GM23338 (cell line): ENCODE measurements at places on chromosomes 3 and 15. TPM values are rescaled to one million over a fixed set of nuclear protein-coding genes. Genes with fewer than 3 reads are reported as not detected.

SLC49A4 gene
- 13.0 and 16.8 TPM in 2 replicates for total RNA-seq

DNA sequence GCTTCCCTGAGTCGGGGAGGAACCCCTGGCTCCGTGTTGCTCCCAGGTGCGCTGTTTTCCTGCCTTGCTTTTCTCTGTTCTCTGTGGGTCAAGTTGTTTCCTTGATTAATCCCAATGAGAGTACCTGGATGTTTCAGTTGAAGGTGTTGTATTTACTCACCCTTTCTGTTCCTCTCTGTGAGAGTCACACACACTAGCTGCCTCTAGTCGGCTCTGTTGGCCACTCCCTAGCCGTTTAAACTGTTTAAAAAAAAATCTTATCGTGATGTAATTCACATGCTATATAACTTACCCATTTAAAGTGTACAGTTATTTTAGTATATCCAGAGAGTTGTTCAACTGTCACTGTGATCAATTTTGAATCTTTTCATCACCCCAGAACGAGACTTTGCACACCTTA is 74.0 kb downstream of the AKAP13 start:
- no peaks in the 10 kb centered on the region; the same call in 1 of the 2 replicates for H3K4me1 ChIP-seq
- peak overlapping the region; percentile 74; the same call in 1 of the 2 replicates for H3K27ac ChIP-seq
- DNase-seq: no peak

- no peaks in the 10 kb centered on the region for H3K27me3 ChIP-seq
- DNase-seq: no peak
- peaks cover 69% of the 10 kb centered on the region for H3K36me3 ChIP-seq
- H3K4me3 ChIP-seq: no peak overlapping the region
Observed at GRCh38 chr3:52694528-52695189, 8.8 kb downstream of the GNL3 start.

NECTIN3 gene
- total RNA-seq: 48.2 TPM in 2 replicates

GP9 gene
- total RNA-seq: not detected in 2 replicates

DNA sequence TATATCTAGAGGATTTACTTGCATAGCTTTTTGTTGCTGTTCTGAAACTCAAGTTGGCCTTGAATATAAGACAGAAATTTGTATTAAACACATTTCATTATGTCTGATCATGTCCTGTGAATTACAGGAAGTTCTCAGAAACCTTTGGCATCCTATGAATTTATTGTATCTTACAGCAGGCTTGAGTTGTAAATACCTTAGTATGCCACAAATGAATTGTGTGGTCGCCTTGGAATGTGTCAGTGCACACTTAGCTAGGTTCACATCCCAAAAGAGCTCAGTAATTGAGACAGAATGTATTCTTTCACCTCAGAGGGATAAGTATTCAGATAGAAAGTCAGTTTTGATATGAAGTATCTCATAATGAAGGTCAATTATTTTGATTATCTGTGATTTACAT is 83.4 kb downstream of the NEK11 start:
- H3K4me3 ChIP-seq: no peak overlapping the region
- no peaks in the 10 kb centered on the region for H3K4me1 ChIP-seq
- DNase-seq: no peak
- H3K27me3 ChIP-seq: no peaks in the 10 kb centered on the region

GRCh38 chr3:172258624-172259023 is 189.6 kb downstream of the GHSR start:
- H3K4me1 ChIP-seq: peaks cover 36% of the 10 kb centered on the region
- peak overlapping the region; percentile 55 for H3K27ac ChIP-seq
- H3K27me3 ChIP-seq: no peaks in the 10 kb centered on the region
- H3K4me3 ChIP-seq: no peak overlapping the region

FILIP1L gene
- total RNA-seq: not detected in 2 replicates

CPNE9 gene
- 7.8 and 8.8 TPM in 2 replicates for total RNA-seq

PDCD10 gene
- total RNA-seq: 95.2 and 108 TPM in 2 replicates

DNA sequence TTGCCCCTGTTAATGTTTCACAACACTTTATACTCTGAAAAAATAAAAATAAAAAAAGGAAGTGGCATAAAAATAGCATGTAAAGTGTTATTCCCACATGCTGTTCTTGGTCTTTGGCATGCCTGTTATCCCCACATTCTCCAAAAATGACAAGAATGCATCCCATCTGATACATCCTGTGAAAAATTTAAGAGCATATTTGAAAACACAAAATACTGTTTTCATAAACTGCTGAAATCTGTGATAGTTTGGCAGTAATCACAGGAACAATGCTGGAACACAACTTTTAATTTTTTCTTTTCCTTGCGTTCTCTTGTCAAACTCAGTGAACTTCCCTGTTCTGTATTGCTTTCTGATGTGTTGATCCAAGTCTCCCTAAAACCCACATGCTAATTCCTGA is 288.8 kb downstream of the ROBO2 start:
- no peak overlapping the region for H3K4me3 ChIP-seq
- H3K27me3 ChIP-seq: no peaks in the 10 kb centered on the region
- H3K36me3 ChIP-seq: no peaks in the 10 kb centered on the region
- no peak overlapping the region for H3K27ac ChIP-seq
- no peak for DNase-seq
- H3K4me1 ChIP-seq: no peaks in the 10 kb centered on the region; the same call in 1 of the 2 replicates

GRCh38 chr3:33229066-33229465 is 10.5 kb upstream of the SUSD5 start:
- H3K4me3 ChIP-seq: no peak overlapping the region
- 0 out of 2 replicates have a peak, but pooled peaks cover 6% of the 10 kb centered on the region for H3K4me1 ChIP-seq
- no peaks in the 10 kb centered on the region for H3K36me3 ChIP-seq
- H3K27ac ChIP-seq: no peak overlapping the region

ZDHHC23 gene
- total RNA-seq: 14.5 and 14.8 TPM in 2 replicates

DNA sequence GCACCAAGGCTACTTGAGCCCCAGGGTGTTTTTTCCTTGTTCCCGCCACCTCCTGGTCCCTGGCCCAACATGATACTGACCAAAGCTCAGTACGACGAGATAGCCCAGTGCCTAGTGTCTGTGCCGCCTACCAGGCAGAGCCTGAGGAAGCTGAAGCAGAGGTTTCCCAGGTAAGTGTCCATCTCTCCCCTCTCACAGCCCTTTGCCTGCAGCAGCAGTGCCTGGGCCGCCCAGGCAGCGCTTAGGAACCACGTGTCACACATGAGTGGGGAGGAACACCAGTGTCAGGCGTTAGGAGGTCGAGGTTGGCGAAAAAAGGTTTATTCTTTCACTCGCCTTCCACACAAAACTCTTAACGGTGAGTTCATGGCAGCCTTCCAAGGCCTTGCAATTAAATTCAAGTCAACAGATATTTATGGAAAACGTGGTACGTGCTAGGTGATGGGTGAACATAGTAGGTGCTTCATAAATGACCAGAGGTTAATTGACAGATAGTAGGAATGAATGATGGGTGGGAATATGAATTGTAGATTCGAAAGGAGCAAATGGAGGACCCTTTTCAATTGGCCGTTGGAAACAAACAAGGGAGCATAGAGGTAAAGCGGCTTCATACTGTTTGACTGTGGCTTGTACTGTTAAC is 486 bp downstream of the CDIN1 start:
- H3K4me3 ChIP-seq: peak overlapping the region; percentile 65
- H3K4me1 ChIP-seq: peaks cover 14% of the 10 kb centered on the region
- H3K27me3 ChIP-seq: no peaks in the 10 kb centered on the region

GRCh38 chr3:54826251-54826691 is 101.6 kb downstream of the LRTM1 start:
- peaks cover 12% of the 10 kb centered on the region; the same call in 1 of the 2 replicates for H3K4me1 ChIP-seq
- H3K36me3 ChIP-seq: 0 out of 2 replicates have a peak, but pooled peaks cover 3% of the 10 kb centered on the region
- no peak for DNase-seq
- peaks cover 34% of the 10 kb centered on the region for H3K27me3 ChIP-seq
- H3K4me3 ChIP-seq: no peak overlapping the region
- no peak overlapping the region for H3K27ac ChIP-seq

- no peak overlapping the region for H3K4me3 ChIP-seq
- no peak overlapping the region for H3K27ac ChIP-seq
- H3K4me1 ChIP-seq: no peaks in the 10 kb centered on the region
Observed at GRCh38 chr15:64274341-64274950, 81.5 kb downstream of the CSNK1G1 start.

GRCh38 chr15:77296773-77297337 is 123.0 kb downstream of the PEAK1 start:
- H3K27ac ChIP-seq: no peak overlapping the region
- no peak overlapping the region for H3K4me3 ChIP-seq
- no peak for DNase-seq

MKRN2OS gene
- total RNA-seq: not detected in 2 replicates

- H3K4me1 ChIP-seq: no peaks in the 10 kb centered on the region
- DNase-seq: peak; percentile 78
- H3K27me3 ChIP-seq: no peaks in the 10 kb centered on the region
- no peak overlapping the region for H3K4me3 ChIP-seq
Observed at GRCh38 chr15:42059661-42060476, 34.5 kb downstream of the PLA2G4D start.

- H3K4me1 ChIP-seq: no peaks in the 10 kb centered on the region
- H3K36me3 ChIP-seq: no peaks in the 10 kb centered on the region
- DNase-seq: no peak
- H3K27ac ChIP-seq: no peak overlapping the region
- H3K4me3 ChIP-seq: no peak overlapping the region
Observed at GRCh38 chr3:161890147-161890625, 393.6 kb downstream of the OTOL1 start.

DNA sequence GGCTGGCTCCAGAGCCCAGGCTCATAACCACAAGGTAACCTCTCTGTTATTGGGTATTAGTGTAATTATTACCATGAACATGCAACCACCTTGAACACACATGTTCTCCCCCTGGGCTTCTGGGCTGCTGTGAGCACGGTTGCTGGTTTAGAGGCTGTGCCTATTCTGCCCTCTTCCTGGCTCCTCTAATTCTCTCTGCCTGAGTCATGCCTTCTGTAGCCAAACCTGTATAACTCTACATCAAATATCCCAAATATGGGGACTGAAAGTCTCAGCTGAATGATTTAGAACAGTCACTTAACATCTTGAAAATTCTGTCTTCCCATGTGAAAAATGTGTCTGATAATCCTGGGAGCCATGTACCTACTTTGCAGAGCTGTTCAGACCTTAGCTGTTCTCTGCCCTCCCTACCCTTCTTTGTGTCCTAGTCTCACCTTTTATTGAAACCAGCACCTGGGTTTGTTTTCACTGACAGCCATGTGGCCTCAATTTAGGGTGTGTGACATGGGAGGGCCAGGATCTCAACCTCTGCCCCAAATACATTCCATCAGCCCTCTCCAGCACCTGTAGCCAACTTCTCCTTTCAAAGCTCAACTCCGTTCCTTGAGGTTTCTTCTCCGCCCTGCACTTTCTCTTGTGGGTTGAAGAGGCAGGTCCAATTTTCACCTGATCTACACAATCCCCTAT is 60.7 kb downstream of the PDZRN3 start:
- no peak for DNase-seq
- peaks cover 10% of the 10 kb centered on the region for H3K4me1 ChIP-seq
- H3K27me3 ChIP-seq: peaks cover 35% of the 10 kb centered on the region
- H3K36me3 ChIP-seq: no peaks in the 10 kb centered on the region

TRAT1 gene
- total RNA-seq: not detected in 2 replicates

GRCh38 chr3:124927574-124928045 is 6.9 kb downstream of the MUC13 start:
- H3K4me3 ChIP-seq: no peak overlapping the region
- no peak for DNase-seq
- H3K4me1 ChIP-seq: no peaks in the 10 kb centered on the region
- no peak overlapping the region for H3K27ac ChIP-seq

DNA sequence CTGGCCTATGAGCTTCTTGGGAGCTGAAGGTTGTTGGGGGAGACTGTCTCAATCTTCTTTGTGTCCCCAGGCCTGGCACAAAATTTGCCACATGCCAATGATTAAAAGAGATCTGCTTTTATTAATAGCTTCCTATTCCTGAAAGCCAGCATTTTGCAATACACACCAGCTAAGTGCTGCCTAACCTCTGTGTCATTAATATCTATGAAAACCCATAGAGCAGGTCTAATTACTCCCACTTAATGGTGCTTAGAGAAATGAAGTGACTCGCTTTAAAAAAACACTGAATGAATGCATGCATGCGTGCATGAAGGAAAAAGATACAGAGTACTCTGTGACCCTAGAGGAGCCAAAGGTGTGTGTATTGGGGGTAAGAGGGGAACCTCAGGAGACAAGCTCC is 55.0 kb downstream of the SLC6A1 start:
- DNase-seq: no peak
- H3K4me1 ChIP-seq: no peaks in the 10 kb centered on the region
- no peak overlapping the region for H3K27ac ChIP-seq

GRCh38 chr15:87357637-87358313 is 898.8 kb downstream of the NTRK3 start:
- no peaks in the 10 kb centered on the region for H3K36me3 ChIP-seq
- no peaks in the 10 kb centered on the region for H3K4me1 ChIP-seq
- no peak overlapping the region for H3K27ac ChIP-seq
- no peaks in the 10 kb centered on the region for H3K27me3 ChIP-seq
- H3K4me3 ChIP-seq: no peak overlapping the region

CPN2 gene
- 0.14 TPM in 1 of 2 replicates, not detected in the other for total RNA-seq
